ENCODE measurements at places on chromosomes 6 and 20.

DNA sequence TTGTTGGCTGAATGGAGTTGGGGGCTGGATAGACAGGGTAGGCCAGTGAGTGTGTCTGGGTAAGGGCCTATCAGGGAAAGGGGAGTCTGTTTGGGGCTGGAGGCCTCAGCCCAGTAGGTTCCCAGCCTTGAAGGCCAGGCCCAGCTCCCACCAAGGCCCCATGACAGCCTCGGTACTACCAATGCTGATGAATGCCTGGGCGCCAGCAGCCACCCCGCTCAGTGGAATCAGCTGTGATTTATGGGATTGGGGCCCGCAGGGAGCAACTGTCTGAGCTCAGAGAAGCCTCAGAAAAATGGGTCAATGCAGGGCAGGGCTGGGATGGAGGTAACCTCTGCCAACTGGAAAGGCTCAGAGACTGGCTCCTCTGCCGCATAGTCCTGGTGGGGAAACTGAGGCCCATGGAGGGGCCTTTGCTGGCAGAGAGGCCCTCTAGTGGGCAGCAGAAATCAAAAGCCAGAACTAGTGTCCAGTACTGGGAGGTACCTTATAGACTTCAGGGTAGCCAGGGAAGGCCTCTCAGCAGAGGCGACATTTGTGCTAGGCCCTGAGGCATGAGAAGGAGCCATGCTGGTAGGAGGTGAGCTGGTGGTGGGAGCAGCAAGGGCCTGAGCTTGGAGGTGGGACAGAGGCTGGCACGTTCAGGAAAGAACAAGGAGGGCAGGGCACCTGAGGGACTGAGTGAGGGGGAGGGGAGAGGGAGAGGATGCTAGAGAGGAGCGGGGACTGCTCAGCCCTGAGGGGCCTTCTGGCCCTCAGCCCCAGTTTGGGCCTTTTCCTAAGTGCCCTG is 36.4 kb downstream of the DLGAP4 start:
- no peak for DNase-seq

DNA sequence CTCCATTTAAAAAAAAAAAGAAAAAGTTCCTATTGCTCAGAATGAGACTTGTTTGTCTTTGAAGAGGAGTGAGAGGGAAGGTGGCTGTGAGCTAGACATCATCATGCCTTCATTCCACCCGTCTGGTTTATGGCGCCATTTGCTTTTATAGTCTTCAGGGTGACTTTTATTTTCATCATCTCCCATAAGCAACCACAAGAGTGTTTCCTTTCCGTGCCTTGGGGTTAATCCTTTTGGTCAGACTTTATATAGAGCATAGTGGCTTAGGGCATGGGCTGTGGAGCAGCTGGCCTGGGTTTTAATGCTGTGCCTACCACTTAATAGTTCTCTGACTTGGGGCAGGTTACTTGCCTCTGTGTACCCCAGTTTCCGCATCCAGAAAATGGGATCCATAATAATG is 77.8 kb downstream of the RREB1 start:
- DNase-seq = no peak

GRCh38 chr20:8216375-8217200 is 84.5 kb downstream of the PLCB1 start:
- no peak for DNase-seq

DNA sequence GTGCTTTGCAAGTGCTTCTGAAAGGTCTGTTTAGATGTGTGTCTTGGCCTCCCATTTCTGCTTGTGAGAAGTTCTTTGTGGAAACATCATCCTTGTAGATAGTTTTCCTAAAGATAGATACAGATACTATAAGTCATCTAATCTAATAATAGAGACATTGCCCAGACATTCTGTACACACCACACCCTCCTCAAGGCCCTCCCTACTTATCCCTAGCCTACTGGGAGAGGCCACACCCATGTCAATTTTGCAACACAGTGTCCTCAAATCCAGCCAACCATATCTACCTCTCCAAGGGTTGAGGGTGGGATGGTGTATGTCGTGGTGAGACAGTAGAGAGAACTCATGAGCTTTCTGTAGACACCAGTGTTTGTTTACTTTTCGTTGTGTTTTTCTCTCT is 6.2 kb downstream of the KDM1B start:
- DNase-seq = no peak

GRCh38 chr6:21874372-21874771 is 280.8 kb downstream of the SOX4 start:
- no peak for DNase-seq

DNA sequence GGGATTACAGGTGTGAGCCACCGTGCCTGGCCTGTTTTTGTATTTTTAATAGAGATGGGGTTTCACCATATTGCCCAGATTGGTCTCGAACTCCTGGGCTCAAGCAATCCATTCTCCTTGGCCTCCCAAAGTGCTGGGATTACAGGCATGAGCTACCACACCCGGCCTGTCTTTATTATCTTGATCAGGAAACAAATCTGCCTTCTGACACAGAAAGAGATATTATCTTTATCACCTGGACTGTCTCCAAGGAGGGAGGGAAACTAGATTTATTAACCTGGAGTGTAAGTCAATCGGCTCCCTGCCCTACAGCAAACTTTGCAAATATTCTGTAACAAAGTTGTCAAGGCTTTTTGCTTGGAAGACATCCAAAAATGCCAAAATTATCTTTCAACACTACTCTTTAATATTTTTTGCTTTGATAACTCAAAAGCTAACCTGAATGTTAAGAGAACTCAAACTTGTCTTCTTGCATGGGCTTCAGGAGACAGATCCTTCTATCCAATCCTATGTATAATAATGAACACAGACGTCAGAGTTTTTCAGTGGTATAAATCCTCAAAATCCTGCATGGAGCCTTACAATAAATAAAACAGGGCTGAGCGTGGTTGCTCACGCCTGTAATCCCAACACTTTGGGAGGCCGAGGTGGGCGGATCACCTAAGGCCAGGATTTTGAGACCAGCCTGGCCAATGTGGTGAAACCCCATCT is 85.0 kb upstream of the LOC128125822 start:
- no peak for DNase-seq

DNA sequence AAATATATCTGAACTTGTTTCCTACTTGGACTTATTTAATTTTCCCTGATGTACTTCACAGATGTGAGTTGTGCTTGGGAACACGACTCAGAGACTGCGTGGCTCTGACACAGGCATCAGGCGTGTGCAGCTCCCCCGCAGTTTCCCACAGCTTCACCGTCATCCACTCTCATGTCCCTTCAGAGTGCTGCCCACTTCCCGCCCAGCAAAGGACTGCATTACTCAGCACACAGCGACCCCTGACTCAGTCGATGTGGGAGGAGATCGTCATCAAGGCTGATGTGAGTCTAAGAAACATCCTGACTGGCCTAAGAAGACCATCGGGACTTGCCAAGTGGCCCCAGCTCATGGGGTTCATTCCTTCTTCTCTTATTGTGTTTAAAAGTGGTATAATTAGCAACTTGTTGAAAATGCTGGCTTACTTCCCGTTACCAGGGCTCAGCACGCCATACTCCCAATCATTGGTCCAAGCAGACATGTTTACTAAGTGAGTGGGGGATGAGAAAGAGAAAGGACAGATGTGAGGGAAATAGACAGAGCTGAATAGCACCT is 539.4 kb upstream of the JARID2 start:
- peak; percentile 90 for DNase-seq

- DNase-seq = no peak
These were observed 117.4 kb upstream of the PRDM1 start for GRCh38 chr6:105968603-105969333.

GRCh38 chr6:89952686-89953085 is 58.4 kb downstream of the GJA10 start:
- DNase-seq = no peak

GRCh38 chr6:32912951-32913350 is 27.9 kb downstream of the HLA-DMB start:
- no peak for DNase-seq

- no peak for DNase-seq
These were observed 188.6 kb downstream of the ZDHHC14 start for GRCh38 chr6:157569543-157569942.

DNA sequence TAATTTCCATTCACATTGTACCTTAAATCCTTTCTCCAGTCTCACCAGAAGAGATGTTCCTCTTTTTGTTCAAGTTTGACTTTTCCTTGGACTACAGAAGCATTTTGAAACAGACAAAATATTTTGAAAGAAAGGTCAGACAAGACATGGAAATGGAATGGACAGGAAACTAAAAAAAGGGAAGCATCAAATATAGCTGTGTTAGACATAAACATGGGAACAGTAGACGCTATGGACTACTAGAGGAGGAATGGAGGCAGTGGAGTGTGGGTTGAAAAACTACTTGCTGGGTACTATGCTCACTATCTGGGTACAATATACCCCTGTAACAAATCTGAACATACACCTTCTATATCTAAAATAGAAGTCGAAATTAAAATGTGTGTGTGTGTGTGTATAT is 4.1 kb upstream of the FAM135A start:
- no peak for DNase-seq

GRCh38 chr20:6784210-6784631 is 16.7 kb downstream of the BMP2 start:
- peak; percentile 37 for DNase-seq

DNA sequence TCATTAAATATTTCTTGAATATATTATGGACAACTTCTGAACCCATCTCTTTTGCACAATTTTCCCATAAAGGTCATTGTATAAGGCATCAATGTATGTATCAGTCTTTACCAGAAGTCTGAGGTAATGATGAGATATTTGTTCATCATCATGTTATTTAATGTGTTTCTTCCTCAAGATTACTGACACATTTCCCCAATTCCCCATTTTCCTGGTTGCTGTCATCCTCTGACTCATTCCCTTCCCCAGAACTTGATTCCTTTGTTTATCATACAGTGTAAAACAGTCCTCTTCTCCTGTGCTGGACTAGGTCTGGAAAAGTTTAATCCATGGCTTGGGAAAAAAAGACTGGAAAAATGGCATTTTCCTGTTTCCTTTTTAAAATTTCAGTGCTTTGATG is 107.9 kb upstream of the FLRT3 start:
- no peak for DNase-seq

DNA sequence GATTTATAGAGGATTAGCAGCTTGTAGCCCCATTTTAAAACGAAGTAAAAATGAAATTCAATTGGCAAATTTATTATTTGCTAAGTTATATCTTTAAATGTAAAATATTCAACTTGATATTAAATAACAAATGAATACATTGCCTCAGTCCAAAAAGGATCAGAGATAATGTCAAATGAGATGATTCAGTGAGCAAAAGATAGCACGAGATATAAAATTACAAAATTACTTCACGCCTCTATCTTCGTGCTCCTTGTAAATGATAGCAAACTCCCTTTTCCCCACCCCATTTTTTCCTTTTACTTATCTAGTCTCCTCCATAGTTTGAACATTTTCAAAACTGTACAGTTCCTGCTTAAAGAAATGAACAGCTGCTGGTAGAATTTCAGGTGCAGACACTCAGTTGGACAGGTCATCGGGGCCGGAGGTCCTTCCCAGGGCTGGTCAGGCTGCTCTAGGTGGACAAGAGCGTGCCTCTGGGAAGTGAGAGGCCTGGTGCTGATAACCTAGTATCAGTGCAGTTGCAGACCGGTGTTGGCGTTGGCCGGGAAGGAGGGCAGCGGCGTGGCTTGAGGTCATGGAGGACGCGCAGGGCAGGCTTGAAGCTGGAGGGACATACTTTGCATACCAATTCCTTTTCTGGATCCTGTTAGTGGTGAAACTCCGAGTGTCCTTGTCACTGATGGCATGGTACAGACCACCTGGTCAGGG is 83.9 kb downstream of the CDC5L start:
- no peak for DNase-seq

- DNase-seq = no peak
These were observed 47.1 kb downstream of the ASCC3 start for GRCh38 chr6:100833972-100834574.

DNA sequence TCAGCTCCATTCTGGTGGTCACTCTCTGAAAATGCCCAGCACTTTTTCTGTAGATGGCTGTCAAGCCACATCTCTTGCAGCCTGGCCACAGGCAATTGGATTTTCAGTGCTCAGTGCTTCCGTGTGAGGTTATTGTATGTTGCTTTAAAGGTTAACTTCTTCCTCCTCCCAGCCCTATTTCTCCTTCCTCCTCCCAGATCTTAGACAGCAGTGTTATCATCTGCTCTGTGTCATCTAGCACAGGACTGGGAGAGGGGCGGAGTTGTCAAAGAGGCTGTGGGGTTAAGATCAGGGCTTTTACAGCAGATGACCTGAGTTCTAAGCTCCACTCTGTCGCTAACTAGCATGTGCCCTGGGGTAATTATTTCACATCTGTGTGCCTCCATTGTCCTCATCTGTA is 129.0 kb downstream of the PHACTR3 start:
- no peak for DNase-seq

- DNase-seq = no peak
These were observed 23.9 kb upstream of the FUT9 start for GRCh38 chr6:95991906-95992305.

DNA sequence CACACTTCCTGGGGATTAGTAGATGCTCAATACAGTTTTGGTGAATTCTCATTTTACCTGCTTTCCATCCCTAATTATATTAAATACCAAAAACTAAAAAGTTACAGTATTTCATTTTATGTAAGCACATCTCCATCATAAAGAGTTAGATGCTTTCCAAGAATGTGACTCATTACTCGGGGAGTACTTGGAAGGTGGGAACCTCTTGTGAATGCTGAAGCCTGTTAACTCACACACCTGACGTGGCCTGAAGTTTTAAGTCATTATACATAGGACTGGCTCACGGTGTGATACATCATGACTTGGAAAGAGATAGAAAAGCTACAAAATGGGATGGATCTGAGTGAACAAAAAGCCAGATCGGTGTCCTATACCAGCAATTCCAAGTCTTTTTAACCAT is 2.2 kb upstream of the OSER1 start:
- DNase-seq = no peak

GRCh38 chr6:71886184-71887005 is at the start of gene RIMS1:
Gene RIMS1, plus strand, starts transcription at chr6:71886550. Its CDS starts 474 bp downstream, at chr6:71887024.
- DNase-seq = no peak

DNA sequence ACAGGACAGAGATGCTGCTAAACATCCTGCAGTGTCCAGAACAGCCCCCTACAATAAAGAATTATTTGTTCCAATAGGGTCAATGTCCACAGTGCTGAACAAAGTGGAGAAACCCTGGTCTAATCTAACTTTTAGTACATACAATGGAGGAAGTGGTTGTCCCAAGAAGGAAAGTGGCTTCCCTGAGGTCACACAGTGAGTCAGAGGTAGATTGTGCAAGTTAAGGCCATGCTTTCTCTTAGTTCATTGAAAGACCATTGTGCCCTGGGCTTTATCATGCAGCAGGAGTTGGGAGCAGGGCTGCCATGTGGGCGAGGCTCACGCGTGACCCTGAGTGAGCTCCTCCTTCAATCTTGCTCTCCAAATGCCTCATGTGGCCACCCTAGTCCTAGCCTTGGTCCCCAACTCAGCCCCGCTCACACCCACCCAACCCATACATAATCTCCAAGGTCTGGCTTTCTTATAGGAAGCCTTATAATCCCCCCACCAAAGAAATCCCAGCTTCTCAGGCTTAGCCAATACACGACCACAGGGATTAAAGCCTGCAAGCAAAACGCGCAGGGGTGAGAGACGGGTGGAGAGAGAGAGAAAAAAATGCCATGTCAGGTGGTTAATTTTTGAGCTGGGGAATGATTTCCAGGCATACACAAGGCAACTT is 19.9 kb downstream of the SLC13A3 start:
- DNase-seq = no peak

- no peak for DNase-seq
These were observed 8.0 kb downstream of the REPS1 start for GRCh38 chr6:138979813-138980668.

GRCh38 chr6:105492706-105493673 is 90.1 kb upstream of the PREP start:
- DNase-seq = no peak

Measured in AG09319 (cell line).